Activated CD4-positive, alpha-beta T cell treated with anti-CD3 and anti-CD28 coated beads, Interleukin-2, amount 50 U/mL, for 24 hours (primary cell): ENCODE measurements at places on chromosomes 3 and 15.

GRCh38 chr15:51801391-51801835, 28.0 kb upstream of the TMOD3 start:
- DNase-seq: no peak

DNA sequence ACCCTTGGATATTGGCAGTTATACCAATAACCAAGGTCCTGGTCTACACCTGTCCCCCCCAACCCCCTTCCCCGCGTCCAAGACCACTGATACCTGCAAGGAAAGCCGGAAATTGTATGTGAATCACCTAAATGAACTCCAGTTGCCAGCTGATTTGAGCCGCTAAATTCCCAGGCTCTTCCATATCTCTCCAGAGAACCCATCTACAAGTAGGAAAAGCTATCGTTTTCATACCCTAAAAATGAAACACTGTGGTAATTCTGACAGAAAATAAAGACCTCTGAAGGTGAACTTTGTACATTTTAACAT, 114.2 kb upstream of the ICE2 start:
- DNase-seq: no peak

DNA sequence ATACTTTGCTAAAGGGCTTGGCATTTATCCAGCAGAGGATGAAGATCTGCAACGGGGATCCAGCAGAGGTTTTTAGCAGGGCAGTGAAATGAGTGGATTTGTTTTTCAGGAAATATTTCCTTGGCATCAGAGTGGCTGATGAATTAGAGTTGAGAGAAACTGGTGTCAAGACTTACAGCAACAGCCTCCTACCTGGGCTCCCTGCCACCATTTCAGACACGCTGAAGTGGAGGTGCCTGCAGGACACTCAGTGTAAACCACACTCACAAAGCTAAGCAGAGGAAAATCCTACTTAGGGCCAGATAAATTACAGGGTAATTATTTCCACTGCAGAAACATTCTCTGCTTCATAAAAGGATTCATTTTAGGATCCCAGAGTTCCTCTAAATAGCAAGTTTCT, 519.7 kb downstream of the FGF12 start:
- DNase-seq: no peak

- DNase-seq: no peak
These were observed 10.7 kb upstream of the MAPK6 start for GRCh38 chr15:52008359-52008697.

DNA sequence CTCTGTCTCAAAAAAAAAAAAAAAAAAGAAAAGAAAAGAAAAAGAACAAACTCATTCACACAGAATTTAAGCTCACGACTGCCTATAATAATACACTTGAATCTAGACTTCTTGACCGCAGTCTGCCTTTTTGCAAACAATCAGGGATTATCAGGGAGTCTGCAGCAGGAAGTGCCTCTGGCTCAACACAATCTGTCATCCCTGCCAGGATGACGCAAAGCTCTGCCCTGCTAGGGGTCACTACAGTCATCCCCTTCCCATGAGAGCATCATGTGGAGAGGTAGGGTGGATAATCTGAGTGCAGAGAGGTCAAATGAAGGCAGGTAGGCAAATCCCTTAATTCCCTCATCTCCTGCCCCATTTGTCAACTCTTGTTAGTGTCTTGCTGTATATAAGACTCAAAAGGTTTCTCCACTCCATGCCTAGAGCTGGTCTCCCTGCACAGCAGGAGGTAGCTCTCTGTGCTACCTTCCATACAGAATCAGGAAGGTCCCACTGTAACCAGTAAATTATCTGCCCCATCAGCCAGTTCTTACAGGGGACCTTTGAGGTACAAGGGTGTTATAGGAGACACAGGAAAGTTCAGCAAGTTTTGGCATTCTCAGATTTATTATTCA, 4.2 kb downstream of the UBAP1L start:
- no peak for DNase-seq

DNA sequence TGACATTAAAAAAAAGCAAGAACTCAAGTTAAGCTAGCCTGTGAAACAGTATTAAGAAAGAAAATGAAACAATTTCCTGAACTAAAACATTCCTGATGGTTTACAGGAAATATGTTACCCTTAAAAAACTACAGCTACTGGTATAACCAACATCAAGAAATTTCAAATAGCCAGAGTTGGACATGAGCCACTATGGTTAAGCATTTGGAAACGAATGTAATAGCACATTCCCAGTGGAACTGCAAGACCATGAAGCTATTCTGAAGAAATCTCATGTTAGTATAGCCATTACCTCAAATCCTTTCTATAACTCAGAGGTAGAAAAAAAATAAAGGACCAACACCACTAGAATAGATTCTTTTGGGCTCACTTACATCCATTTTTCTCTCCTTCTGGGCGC, 30.2 kb downstream of the CPNE4 start:
- no peak for DNase-seq

DNA sequence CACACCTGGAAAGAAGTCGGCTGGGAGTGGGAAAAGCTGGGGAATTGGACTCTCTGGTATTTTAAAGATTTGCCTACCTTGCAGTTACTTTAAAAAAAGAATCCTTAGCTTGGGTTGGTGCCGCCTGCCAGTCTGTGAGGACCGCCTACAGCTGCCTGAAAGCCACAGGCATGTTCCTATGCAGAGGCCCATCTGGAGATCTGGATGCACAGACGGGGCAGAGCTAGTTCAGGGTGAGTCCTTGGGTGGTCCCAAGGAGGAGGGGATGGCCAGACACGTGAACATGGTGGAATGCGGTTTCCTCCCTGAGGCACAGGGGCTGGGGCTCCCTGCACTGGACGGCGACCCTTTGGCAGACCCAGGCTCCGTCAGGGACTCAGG, 113.2 kb upstream of the IQSEC1 start:
- no peak for DNase-seq

GRCh38 chr15:33616475-33616874, 305.7 kb downstream of the RYR3 start:
- no peak for DNase-seq

GRCh38 chr3:119809249-119810017, 27.5 kb downstream of the NR1I2 start:
- peak; percentile 7 for DNase-seq

GRCh38 chr3:42499478-42499871, 3.0 kb upstream of the VIPR1 start:
- DNase-seq: no peak

GRCh38 chr3:158058495-158059130, 47.6 kb downstream of the SHOX2 start:
- DNase-seq: no peak

- DNase-seq: no peak
These were observed 221.0 kb downstream of the CNTN3 start for GRCh38 chr3:74393426-74393825.

GRCh38 chr3:136166507-136166906, 29.6 kb downstream of the MSL2 start:
- no peak for DNase-seq
